Putamen (tissue), 1 donor: ENCODE measurements at places on chromosomes 2 and 18.
A peak's percentile ranks its signal among the peaks of the same experiment; 100 is the strongest.

GRCh38 chr2:106886916-106887758 is 1.2 kb upstream of the ST6GAL2 start:
- peak; percentile 35 for DNase-seq

- DNase-seq = no peak
Measured at GRCh38 chr2:234091432-234091879, 41.0 kb downstream of the SPP2 start.

- DNase-seq = no peak
Measured at GRCh38 chr2:68994864-68995263, 18.1 kb upstream of the ANTXR1 start.

DNA sequence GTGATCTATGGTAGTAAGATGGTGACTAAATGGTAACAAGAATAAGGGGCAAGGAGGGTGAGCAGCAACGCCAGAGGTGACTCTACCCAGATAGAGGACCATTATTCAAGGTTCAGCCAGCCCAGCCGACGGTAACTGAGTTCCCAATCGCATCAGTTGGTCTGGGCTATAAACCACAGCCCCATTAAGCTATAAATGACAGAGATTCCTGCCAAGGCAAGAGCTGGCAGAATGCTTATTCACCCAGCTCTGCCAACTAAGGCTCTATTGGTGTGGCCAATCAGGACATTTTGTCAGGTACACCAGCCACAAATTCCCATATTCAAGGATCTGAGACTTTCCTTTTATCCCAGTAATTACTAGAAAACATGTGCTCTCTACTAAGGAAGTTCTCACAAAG is 3.6 kb downstream of the CHN1 start:
- no peak for DNase-seq

DNA sequence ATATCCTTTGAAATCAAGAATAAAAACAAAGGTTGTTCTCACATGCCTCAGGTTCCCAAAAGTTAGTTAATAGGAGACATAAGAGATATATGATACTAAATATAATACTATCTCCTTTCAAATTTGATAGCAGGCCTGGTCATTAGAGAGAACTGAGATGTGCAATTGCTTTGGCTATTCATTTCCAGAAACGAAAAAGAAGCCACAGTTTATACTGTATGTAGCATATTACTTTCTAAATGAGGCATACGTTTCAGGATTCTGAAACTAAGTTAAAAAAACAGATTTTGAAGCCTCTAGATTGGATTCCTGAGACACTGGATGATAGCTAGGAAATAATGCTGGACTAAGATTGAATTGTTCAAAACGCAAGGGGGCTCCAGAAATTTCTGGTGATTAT is 7.1 kb downstream of the PPP1R1C start:
- no peak for DNase-seq

- no peak for DNase-seq
Measured at GRCh38 chr18:1648712-1649111, 744.0 kb downstream of the ADCYAP1 start.

GRCh38 chr18:8513249-8513648 is 96.0 kb upstream of the RAB12 start:
- no peak for DNase-seq

DNA sequence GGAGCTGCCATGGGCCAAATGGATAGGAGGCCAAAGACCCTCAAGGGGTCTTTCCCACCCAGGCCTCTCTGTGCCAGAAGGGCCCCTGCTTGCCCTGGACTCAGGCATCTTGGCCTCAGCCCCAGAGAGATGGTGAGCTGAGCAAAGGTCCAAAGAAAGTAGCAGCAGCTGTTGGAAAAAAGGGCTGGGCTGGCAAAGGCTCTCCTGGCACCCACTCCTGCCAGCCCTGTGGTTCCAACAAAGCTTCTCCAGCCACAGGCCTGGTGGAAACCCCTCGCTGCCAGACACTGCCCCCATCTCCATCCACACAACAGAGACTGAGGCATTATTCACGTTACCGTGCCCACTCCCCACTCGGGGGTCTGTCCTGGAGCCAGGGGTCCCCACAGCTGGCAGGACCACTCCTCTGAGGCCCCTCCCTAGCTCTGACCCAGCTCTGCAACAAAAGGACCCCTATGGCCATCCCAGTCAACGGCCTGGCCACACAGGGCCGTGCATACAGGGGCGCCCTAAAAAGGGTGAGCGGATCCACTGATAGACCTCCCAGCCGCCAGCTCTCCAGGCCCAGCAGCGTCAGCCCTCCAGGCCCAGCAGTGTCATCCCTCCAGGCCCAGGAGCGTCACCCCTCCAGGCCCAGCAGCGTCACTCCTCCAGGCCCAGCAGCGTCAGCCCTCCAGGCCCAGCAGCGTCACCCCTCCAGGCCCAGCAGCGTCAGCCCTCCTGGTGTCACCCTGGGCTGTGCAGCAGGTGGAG is 10.1 kb downstream of the BIN1 start:
- no peak for DNase-seq

DNA sequence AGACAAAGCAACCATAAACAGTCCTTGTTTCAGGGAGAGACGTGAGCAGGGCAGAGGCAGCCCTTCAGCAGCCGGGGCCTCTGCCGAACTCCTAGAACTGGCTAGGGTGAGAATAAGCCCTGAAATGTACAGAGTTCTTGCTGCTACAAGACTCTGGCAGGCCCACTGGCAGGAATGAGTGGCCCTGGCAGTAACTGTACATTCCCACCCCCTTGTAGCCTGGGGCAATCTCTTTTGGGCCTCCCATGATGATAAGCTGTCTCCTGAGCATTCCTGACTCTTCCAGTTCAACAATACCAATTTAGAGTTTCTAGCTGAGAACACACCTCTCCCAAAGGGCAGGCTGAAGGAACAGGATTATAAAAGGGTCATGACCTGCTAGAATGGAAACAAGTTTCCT is 54.3 kb downstream of the HAUS1 start:
- no peak for DNase-seq

- no peak for DNase-seq
Measured at GRCh38 chr2:79716266-79716665, 203.4 kb downstream of the CTNNA2 start.

DNA sequence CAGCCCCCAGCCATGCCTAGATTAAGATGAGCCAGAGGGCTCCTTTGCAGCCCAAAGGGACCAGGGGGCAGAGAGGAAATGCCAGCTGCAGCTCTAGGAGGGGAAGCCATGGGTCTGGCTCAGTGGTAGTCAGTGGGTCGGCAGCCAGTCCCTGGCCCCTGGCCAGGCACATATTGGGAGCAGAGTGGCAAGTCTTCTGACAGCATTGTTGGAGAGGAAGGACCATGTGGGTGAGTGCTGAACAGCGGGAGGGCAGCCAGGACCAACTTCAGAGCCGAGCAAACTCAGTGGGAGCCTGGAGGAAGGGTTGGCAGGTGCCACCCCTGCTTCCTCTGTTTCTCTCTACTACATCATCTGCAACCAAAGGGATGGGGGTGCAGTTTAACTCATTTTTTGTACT is 140.5 kb upstream of the PELI1 start:
- DNase-seq = peak; percentile 43

DNA sequence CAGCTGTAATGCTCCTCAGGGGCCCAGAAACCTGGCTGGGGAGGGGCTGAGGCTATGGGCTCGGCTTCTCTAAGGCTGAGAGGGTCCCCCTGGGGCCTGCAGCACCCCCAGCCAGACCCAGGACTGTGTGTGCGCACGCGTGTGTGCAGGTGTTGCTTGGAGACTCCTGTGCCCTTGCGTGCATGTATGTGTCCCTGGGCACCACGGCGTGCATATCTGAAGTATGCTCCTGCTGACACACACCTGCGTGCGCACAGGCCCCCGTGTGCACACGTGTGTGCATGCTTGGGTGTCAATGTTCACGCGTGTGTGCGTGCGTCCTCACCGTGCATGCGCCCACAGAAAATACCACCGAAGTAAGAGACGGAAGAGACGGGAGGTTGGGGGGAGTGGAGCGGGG is 14.9 kb upstream of the ECEL1 start:
- DNase-seq = no peak

- no peak for DNase-seq
Measured at GRCh38 chr2:227996366-227996765, 124.9 kb downstream of the DAW1 start.

- no peak for DNase-seq
Measured at GRCh38 chr18:31506024-31506742, 8.2 kb downstream of the DSG2 start.

DNA sequence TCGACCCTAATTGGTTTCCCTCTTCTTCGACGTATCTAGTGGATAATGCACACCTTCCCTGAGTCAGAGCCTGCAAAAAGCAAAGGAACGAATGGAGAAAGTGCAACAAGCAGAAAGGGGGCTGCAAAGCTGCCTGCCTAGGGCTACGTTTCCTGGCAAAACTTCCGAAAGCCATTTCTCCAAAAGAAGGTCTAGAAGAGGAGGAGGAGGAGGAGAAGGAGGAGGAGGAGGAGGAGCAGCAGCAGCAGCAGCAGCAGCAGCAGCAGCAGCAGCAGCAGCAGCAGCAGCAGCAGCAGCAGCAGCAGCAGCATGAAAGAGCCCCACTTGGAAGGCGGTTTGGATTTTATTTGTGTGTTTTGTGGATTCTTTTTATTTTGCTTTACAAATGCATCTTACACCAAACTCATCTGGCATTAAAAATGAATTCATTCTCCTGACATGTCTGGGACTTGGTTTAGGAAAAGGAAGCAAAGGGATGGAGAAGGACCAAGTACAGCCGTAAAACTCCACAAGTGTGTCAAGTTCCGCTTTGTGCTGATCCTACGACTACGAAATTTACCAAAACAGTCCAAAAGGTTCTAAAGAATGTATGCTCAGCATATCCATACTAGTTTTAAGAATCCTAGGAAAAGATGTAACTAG is 2.0 kb downstream of the TCF4 start:
- DNase-seq = peak; percentile 61

GRCh38 chr2:207704671-207705070 is 6.8 kb upstream of the CCNYL1 start:
- DNase-seq = no peak

- no peak for DNase-seq
Measured at GRCh38 chr2:127463155-127463991, 45.1 kb downstream of the PROC start.

DNA sequence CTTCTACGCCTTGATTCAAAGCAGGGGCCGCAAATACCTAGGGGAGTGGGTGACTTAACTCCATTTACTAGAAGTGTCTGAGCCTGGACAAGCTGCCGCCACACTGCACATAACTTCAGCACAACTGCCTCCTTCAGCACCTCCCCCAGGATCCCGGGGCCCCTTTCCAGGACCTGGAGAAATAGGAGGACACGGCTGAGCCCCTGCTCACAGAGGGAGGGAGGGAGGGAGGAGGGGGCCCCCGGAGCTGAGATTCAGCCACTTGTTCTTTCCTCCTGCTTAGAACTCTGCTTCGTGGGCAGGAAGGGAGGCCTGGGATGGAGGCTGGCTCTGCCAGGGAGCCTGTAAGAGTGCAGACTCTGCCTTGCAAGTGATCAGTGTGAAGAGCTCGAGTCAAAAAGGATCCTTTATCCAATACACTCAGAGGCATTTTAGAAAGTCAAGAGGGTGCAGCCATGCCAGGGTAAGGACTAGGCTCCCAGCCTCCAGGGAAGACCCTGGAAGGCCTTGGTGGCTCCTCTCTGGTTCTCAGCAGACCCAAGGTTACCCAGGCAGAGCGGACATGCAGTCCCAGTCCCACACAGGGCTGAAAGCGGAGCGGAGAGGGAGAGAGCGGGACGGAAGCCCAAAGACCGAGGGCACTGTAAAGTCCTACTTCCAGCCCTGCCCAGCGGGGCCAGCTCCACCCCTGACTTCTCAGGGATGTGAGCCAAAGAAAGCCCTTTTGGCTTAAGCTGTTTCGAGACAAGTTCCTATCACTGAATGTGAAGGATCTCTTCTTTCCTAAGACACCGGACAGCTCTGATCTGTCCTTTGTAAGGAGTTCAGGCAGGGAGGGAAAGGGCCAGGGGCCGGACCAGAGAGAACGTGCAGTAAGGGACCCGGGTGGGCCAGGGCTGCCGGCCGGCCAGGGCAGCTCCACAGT is 8.6 kb upstream of the ARMC9 start:
- no peak for DNase-seq

DNA sequence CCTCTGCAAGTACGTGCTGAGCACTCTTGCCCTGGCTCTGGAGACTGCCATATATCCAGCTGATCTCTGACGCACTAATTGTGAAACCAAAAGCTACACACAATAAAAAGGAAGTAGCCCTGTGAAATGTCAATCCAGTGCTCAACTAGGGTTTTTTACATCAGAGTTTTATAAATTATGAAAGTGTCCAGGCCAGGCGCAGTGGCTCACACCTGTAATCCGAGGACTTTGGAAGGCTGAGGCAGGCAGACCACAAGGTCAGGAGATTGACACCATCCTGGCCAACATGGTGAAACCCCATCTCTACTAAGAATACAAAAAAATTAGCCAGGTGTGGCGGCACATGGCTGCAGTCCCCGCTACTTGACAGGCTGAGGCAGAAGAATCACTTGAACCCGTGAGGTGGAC is 24.5 kb upstream of the PEX13 start:
- DNase-seq = peak; percentile 24

DNA sequence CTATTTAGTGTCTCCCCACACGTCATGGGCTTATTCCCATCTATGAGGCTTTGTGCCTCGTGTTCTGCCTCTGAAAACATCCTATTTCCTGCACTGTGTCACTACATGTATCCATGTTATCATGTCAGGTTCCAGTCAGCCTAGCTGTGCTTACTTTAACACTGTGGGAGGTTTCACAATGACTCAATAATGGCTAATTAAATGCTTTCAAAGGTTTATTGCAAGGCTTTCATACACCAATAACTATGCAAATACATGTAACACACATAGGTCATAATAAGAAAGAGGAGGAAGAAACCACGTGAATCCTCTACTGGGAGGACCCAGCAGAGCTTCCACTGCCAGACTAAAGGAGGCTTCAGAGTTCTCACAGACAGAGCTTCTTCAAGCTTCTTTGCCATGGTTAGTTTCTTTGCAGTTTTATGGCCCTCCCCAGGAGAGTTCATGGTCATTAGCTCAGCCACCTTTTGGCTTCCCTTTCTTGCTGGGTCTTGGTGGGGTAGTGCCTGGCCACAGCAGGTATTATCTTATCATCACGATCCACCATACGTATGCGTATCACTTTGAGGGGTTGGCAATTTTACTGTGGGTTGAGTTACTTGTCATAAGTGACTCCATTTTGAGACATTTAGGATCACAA is 5.1 kb upstream of the COLEC12 start:
- DNase-seq = no peak

DNA sequence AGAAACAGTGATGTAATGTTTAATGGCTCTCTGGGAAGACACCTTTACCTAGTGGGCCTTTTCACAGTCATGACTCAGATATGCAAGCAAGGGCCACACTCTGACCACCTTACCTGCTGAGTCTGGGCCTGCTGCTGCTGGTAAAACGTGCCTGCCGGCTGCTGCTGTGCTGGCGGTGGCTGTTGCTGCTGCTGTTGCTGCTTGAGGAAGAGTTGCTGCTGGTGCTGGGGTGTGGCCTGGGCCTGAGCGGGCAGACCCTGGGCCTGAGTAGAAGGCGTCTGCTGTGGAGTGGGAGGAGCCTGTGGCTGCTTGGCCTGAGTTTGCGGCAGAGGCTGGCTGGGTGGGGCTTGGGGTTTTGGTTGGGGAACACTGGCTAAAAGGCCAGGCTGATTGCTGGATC is 81.6 kb upstream of the NFU1 start:
- DNase-seq = no peak

- no peak for DNase-seq
Measured at GRCh38 chr2:221283896-221284545, 288.1 kb downstream of the EPHA4 start.

- DNase-seq = no peak
Measured at GRCh38 chr2:177313162-177313781, 48.7 kb upstream of the NFE2L2 start.

GRCh38 chr18:36813101-36813775 is 15.6 kb downstream of the TPGS2 start:
- no peak for DNase-seq

- no peak for DNase-seq
Measured at GRCh38 chr2:231780123-231780908, 766 bp downstream of the PDE6D start.

- DNase-seq = no peak
Measured at GRCh38 chr2:237223201-237223861, 137.6 kb downstream of the COPS8 start.
